Endodermal cell (in vitro differentiated cells): ENCODE measurements at places on chromosomes 11 and 22. TPM values are rescaled to one million over a fixed set of nuclear protein-coding genes. Genes with fewer than 3 reads are reported as not detected.
A peak's percentile ranks its signal among the peaks of the same experiment; 100 is the strongest.

- no peaks in the 10 kb centered on the region for H3K4me1 ChIP-seq
- H3K27ac ChIP-seq, result no peak overlapping the region
- H3K4me3 ChIP-seq, result no peak overlapping the region
- no peaks in the 10 kb centered on the region for H3K36me3 ChIP-seq
Observed at GRCh38 chr11:14258221-14258935, 100.6 kb downstream of the RRAS2 start.

- H3K36me3 ChIP-seq, result no peaks in the 10 kb centered on the region
- H3K27me3 ChIP-seq, result no peaks in the 10 kb centered on the region
- DNase-seq, result no peak
- no peaks in the 10 kb centered on the region for H3K4me1 ChIP-seq
- H3K4me3 ChIP-seq, result peak overlapping the region; percentile 62
- no peak overlapping the region for H3K27ac ChIP-seq
Observed at GRCh38 chr11:74538680-74539079, 45.2 kb upstream of the LIPT2 start.

UNC93B1 gene
- 23.3 and 27.1 TPM in 2 replicates for total RNA-seq

MRGPRX4 gene
- not detected in 2 replicates for total RNA-seq

- no peak overlapping the region for H3K27ac ChIP-seq
- no peak for DNase-seq
- H3K36me3 ChIP-seq, result no peaks in the 10 kb centered on the region
- H3K27me3 ChIP-seq, result no peaks in the 10 kb centered on the region
Observed at GRCh38 chr22:48891688-48892577, 935.7 kb downstream of the BRD1 start.

ESAM gene
- total RNA-seq, result 0.68 and 1.1 TPM in 2 replicates

DNA sequence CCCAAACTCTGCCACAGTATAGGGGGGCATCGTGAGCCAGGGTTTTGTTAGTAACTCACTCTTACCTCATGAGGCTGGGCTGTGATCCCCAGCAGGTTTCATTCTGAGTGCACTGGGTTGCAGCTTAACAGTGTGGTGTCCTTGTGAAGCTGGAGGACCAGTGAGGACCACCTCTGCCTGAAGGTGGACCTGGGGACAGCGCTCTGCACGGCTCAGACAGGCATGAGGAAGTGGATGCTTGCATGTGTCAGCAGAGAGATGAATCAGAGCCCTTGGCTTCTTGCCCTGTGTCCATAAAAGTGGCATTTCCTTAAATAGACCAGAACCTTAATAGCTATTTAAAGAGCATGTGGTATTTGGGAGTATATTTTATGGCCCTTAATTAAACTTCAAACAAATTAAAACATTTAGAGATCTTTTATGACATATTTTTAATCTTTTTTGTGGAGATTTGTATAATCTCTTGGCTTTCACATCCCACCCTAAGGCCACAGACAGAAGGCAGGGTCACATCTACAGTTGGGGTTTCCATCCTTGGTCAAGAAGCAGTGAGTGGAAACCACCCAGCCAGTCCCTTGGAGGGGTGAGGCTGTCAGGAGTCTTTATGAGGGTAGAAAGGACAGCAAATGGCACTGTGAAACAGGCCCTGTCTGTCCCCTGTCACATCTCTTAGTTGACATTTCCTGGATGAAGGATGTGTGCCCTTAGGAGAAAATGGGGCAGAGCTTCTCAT, 24.8 kb upstream of the ADORA2A start:
- H3K27me3 ChIP-seq, result no peaks in the 10 kb centered on the region
- DNase-seq, result no peak
- no peak overlapping the region for H3K4me3 ChIP-seq
- peaks cover 2% of the 10 kb centered on the region for H3K4me1 ChIP-seq
- H3K36me3 ChIP-seq, result peaks cover 63% of the 10 kb centered on the region

DNA sequence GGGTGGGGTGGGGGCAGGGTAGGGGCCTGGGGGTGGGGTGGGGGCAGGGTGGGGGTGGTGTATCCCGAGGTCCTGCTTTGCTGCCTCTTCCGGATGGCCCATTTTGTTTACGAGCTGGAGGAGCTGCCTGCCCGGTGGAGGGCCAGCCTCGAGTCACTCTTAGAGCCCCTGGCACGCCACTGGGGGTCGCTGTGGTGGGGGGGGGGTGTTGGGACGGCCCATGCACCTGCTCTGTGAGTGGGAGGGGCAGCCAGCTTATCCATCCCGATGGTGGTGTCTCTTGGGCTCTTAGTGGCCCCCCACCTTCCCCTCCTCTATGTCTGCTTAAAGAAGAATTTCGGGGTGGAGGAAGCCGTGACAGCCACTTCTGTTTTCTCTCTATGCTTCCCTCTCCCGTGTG, 24.6 kb downstream of the MRGPRD start:
- DNase-seq, result peak; percentile 89
- no peak overlapping the region for H3K4me3 ChIP-seq
- no peaks in the 10 kb centered on the region for H3K4me1 ChIP-seq
- H3K36me3 ChIP-seq, result no peaks in the 10 kb centered on the region

OR52N4 gene
- total RNA-seq, result not detected in 2 replicates

ARHGAP8 gene
- 40.3 and 45.2 TPM in 2 replicates for total RNA-seq

DNA sequence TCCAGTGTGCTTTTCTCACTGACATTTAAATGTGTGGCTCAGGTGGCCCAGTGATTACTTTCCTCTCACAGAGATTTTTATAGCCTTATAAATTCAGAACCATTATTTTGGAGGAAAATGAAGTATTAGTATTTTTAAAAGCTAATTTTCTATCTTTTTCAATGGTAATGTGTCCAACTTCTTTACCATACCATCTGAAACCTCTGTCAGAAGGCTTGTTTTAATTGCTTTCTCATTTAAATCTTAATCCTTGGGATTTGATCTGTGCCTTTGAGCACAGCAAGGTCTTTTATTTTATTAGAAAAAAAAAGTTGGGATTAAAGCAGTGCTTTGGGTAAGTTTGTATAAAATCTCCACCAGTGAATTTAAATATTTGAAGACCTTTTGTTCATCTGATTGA, 452.3 kb upstream of the RAG2 start:
- no peaks in the 10 kb centered on the region for H3K27me3 ChIP-seq
- no peak overlapping the region for H3K27ac ChIP-seq
- H3K4me1 ChIP-seq, result no peaks in the 10 kb centered on the region
- DNase-seq, result no peak
- H3K36me3 ChIP-seq, result no peaks in the 10 kb centered on the region

- H3K27me3 ChIP-seq, result no peaks in the 10 kb centered on the region
- peaks cover 5% of the 10 kb centered on the region for H3K36me3 ChIP-seq
- no peak overlapping the region for H3K4me3 ChIP-seq
- no peaks in the 10 kb centered on the region for H3K4me1 ChIP-seq
- DNase-seq, result peak; percentile 45
Observed at GRCh38 chr11:69648679-69649575, 8.0 kb downstream of the CCND1 start.

DNA sequence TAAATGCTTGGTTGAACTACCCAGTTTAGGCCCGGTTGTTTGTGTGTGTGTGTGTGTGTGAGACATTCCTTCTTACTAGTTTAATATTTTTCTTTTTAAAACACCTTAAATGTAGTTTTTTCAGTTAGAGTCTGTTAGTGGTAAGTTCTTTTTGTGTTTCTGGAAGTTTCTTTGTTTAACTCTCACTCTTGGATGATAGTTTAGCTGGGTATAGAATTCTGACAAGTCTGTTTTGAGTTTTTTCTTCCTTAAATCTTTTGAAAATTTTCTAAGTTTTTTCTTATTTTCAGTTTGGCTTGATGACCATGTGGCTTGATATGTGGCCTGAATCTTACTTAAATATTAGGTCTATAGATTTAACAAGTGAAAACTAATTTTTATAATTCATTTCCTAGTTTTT, 60.1 kb downstream of the PDE3B start:
- H3K4me3 ChIP-seq, result no peak overlapping the region
- H3K36me3 ChIP-seq, result no peaks in the 10 kb centered on the region
- no peak for DNase-seq

GRCh38 chr11:73965764-73966121, 14.9 kb downstream of the DNAJB13 start:
- peak; percentile 39 for DNase-seq
- no peaks in the 10 kb centered on the region for H3K36me3 ChIP-seq
- no peaks in the 10 kb centered on the region for H3K4me1 ChIP-seq
- H3K27ac ChIP-seq, result no peak overlapping the region
- no peak overlapping the region for H3K4me3 ChIP-seq

GNAZ gene
- 12.1 and 16.7 TPM in 2 replicates for total RNA-seq

- no peak for DNase-seq
- H3K4me3 ChIP-seq, result no peak overlapping the region
- peaks cover 6% of the 10 kb centered on the region for H3K36me3 ChIP-seq
Observed at GRCh38 chr11:122672892-122673291, 17.4 kb downstream of the UBASH3B start.

DNA sequence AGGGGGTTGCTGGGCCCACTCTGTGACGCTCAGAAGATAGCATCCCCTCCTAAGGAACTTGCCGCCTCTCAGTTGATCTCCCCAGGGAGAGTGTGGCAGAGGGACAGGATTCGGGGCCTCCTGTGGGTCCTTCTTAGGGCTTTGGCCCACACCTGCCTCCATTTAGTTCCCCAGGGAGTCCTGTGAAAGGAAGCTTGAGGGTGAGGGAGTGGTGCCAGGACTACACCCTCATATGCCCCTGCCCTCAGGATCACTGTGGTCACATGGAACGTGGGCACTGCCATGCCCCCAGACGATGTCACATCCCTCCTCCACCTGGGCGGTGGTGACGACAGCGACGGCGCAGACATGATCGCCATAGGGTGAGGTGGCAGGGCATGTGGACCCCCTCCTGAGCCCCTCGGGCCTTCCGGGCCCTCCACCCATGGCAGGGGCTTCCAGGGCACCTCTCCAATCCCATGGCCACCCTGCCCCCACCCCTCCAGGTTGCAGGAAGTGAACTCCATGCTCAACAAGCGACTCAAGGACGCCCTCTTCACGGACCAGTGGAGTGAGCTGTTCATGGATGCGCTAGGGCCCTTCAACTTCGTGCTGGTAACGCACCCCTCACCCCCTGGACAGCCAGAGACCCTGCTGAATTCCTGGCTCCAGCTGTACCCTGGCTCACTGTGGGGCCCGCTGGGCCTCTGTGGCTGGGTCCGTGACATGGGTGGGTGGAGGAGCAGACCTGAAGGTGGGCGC, 3.5 kb downstream of the INPP5J start:
- no peak overlapping the region for H3K27ac ChIP-seq
- peak; percentile 52 for DNase-seq
- no peak overlapping the region for H3K4me3 ChIP-seq
- no peaks in the 10 kb centered on the region for H3K4me1 ChIP-seq
- no peaks in the 10 kb centered on the region for H3K36me3 ChIP-seq
- H3K27me3 ChIP-seq, result no peaks in the 10 kb centered on the region

DNA sequence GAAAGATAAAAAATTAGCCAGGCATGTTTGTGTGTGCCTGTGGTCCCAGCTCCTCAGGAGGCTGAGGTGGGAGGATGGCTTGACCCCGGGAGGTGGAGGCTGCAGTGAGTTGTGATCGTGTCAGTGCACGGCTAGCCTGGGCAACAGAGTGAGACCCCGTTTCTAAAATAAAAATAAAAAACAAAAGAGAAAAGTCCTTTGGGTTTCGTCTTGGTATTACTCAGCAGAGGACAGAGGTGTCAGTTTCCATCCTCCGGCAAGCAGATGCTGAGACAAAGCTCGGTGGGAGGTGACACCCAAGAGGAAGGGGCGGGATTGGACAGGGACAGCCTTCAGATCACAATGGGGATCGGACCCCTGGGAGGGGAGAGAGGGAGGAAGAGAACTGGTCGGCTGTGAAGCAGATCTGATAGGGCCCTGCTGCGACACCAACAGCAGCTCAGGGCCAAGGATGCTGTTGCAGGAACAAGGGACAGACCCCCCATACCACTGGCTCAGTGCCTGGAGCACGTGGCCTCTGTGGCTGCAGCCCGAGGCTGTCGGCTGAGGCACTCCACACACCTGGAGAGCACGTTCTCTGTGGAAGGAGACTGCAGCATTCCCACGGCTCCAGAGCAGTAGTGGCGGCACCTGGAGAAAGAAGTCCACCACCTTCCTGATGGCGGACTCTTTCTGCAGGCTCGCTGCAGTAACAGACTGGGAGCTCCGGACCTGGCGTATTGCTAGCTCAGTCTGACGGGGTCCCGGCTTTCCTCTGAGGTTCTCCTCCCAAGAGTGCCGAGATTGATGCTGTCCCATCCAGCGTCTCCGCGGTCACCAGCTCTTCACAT, 5.2 kb upstream of the BID start:
- no peaks in the 10 kb centered on the region for H3K4me1 ChIP-seq
- H3K4me3 ChIP-seq, result no peak overlapping the region
- H3K36me3 ChIP-seq, result no peaks in the 10 kb centered on the region
- no peak overlapping the region for H3K27ac ChIP-seq

GRCh38 chr22:32720924-32721323, 80.6 kb upstream of the TIMP3 start:
- no peaks in the 10 kb centered on the region for H3K4me1 ChIP-seq
- no peak for DNase-seq
- no peak overlapping the region for H3K4me3 ChIP-seq
- H3K27me3 ChIP-seq, result no peaks in the 10 kb centered on the region

GRCh38 chr11:117248341-117248740, 15.9 kb downstream of the RNF214 start:
- no peak for DNase-seq
- no peaks in the 10 kb centered on the region for H3K27me3 ChIP-seq
- H3K27ac ChIP-seq, result no peak overlapping the region
- peaks cover 58% of the 10 kb centered on the region for H3K36me3 ChIP-seq

GRCh38 chr11:116162086-116162885, 610.5 kb downstream of the BUD13 start:
- no peak for DNase-seq
- H3K4me3 ChIP-seq, result no peak overlapping the region
- peaks cover 5% of the 10 kb centered on the region for H3K4me1 ChIP-seq
- H3K36me3 ChIP-seq, result no peaks in the 10 kb centered on the region
- H3K27me3 ChIP-seq, result peaks cover 53% of the 10 kb centered on the region

ASRGL1 gene
- total RNA-seq, result 33.8 and 39.8 TPM in 2 replicates

DNA sequence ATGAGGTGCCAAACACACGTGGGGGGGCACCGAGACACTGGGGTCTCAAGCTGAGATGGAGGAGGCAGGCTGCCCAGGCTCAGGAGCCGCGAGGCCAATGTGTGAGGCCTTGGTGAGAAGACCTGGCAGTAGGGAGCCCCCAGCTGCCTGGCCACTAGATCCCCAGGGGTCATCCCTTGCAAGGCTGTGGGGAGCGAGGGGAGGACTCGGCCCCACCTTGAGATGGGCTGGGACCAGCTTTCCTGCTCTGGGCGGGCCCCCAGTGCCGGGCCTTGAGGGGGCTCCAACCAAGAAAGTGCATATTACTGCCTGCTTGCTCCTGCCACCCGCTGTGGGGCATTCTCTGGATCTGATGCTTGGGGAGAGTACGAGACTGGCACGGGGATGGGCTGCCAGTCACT, 107.0 kb downstream of the CTTN start:
- no peaks in the 10 kb centered on the region for H3K27me3 ChIP-seq
- H3K27ac ChIP-seq, result no peak overlapping the region
- H3K4me3 ChIP-seq, result no peak overlapping the region
- H3K4me1 ChIP-seq, result no peaks in the 10 kb centered on the region
- no peak for DNase-seq

OR10A2 gene
- not detected in 2 replicates for total RNA-seq

DNA sequence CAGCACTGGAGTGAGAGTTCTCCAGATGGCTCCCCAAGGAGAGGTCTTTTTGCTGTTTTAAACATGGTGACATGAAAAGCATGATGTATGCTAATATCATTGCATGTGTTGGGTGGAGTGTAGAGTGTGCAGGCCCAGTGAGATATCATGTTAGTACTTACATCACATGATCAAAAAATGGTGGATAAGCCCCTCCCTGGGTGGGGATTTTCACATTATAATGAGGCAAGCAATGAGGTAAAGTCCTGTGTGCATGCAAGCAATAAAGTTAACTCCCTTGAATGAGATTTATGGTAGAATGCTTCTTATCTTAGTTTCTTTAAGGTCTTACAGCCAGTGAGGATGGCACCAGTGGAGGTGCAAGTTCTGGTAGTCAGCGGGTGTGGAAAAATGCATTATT, 8.5 kb downstream of the FAM111B start:
- no peaks in the 10 kb centered on the region for H3K27me3 ChIP-seq
- H3K36me3 ChIP-seq, result peaks cover 55% of the 10 kb centered on the region
- no peak overlapping the region for H3K4me3 ChIP-seq

GRAMD1B gene
- 39.6 to 87.6 TPM (median 46.1 TPM) in 3 replicates for total RNA-seq

CD3E gene
- total RNA-seq, result 0.20 and 0.29 TPM in 2 replicates
